ENCODE measurements at places on chromosomes 2 and 18. TPM values are rescaled to one million over a fixed set of nuclear protein-coding genes. Genes with fewer than 3 reads are reported as not detected.

DNA sequence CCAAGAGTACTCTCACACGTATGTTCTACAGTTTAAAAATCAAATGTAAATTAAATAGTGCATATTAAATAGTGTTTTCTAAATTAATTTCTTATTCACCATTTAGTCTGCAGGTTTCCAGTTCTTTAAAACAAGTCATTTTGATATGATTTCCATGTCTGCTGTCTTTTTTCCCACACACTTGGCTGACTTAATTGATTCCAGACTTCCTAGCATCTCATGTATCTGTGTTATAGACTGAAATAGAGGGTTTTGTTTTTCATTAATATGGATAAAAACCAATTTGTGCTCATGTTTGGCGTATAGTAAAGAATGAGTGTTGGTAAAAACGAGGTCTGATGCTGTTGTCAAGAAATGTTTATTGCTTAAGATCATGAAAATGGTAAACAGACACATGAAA is 104.3 kb downstream of the SRBD1 start:
- no peak for DNase-seq

DNA sequence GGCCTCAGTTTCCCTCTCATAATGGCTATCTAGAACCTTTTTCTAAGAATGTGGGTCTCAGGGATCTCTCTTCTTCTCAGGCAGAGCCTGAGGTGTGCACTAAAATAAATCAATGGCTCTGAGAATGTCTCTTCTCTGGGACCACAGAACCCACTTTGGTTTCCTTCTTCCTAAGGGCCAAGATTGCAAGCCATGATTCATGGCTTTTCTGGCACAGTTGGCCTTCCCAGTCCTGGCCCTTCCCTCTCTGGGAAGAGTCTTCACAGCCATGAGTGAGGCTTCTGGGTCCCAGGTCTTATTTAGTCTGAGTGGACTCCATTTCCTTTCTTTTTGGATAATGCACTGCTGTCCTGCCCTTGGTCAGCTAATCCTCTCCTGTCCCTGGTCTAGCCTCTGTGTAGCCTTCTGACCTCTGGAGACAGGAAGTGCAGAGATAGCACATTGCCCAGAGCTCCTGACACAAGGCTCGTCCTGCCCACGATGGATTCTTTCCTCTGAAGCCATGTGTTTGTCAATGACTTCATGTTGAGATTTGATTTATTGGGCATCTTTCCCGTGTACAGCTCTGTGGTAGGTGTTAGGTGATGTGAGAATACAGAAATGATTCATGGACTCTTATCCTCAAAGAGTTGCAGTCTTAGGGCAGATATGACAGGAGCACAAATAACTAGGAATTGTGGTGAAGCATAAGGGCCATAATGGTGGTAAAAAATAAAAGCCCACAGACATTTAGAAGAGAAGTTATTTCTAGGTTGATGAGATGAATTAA is 245.0 kb downstream of the CLIP4 start:
- no peak for DNase-seq

- no peak for DNase-seq
These were observed 365.9 kb upstream of the TRIB2 start for GRCh38 chr2:12350821-12351220.

DNA sequence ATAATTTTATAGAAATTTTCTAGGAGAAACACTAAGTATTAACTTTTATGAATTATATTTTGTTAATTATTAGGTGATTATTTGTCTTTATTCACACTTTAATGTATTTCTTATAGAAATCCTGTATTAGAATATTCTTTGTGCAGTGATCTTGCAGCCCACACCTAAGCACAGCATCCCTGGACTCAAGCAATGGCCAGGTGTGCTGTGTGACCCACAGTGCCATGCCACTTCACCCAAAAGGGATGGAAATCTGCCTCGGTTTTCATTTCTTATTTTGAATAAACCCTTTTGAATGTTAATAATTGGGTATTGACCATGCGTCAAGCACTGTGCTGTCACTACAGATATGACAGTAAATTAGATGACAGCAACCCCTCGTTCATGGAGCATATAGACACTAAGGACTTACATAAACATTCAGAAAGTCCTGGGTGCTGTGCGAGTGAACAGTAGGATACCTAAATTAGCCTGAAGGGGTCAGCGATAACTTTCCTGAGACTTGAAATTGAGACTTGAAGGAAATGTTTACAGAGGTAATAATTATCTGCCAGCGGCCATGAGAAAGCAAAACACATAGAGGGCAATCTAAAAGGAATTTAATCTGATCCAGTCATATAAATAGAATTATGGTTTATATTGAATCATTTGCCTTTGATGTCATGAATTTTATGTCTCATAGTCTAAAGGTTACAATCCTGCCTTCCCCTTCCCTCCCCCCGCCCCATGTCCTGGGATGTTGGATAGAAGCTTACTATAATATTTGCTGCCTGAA is 52.7 kb upstream of the CALCRL start:
- DNase-seq, result no peak

DNA sequence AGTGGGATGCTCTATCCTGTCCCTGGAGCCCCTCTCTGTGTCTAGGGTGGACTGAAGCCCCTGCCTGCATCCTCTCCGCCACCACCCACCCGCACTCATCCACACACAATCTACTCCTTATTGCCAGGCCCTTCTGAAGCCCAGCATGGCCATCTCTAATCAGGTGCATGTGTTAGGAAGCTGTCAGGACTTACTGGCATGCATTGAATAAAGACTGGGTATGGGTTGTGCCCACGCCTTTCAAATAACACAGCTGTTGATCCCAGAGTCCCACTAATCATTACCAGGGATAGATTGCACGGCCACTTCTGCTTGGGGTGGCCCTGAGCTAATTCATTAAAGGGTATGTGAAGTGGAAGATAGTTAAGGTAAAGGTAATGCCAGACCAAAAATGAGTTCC is 88.4 kb downstream of the CABLES1 start:
- no peak for DNase-seq

GRCh38 chr2:154194909-154195643 is 323.4 kb downstream of the GALNT13 start:
- no peak for DNase-seq

DNA sequence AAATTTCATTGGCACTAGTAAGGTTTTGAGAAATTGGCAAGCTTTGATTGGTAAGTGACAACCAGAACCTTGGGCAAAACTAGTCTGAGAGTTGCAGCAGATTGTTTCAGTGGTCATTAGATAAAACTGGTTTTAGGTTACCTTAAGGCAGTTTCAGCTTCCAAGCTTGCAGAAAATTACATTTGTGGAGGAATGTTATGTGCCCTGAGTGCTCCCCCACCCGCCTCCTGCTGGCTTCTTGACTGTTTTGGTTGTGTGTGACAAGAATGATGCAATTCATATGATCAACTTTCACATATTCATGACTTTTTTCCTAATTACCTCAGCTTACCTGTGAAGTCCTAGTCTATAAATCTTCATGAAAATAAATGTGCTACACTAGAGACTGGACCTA is 599.5 kb upstream of the ZNF804A start:
- DNase-seq, result no peak

- DNase-seq, result no peak
These were observed 107.5 kb upstream of the TEX51 start for GRCh38 chr2:126790987-126791780.

- no peak for DNase-seq
These were observed 11.8 kb downstream of the CYP27C1 start for GRCh38 chr2:127208313-127208712.

GRCh38 chr2:88188748-88189147 is 18.6 kb downstream of the THNSL2 start:
- no peak for DNase-seq

DNA sequence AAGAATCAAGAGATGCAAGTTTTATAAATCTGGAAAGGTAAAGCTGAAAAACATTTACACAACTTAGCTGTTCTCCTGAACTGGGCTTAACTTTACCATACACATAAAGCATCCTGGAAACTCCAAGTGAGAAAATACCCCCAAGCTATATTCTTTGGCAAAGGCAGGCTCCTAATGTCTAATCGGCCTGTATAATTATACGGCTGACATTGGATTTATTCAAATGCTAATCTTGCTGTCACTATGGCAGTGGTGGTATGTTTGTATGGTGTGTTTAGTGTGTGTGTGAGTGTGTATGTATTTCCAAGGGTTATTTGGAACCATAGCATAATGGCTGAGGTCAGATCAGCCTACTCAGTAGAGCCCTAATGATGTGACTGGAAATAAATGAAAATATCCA is 1031.8 kb upstream of the ZEB2 start:
- DNase-seq, result no peak

GRCh38 chr2:91974401-91975129 is 2896.7 kb upstream of the TEKT4 start:
- no peak for DNase-seq

GRCh38 chr2:216596236-216596979 is 36.8 kb upstream of the IGFBP2 start:
- DNase-seq, result no peak

- peak; percentile 9 for DNase-seq
These were observed 24.6 kb upstream of the PLB1 start for GRCh38 chr2:28471214-28471613.

DNA sequence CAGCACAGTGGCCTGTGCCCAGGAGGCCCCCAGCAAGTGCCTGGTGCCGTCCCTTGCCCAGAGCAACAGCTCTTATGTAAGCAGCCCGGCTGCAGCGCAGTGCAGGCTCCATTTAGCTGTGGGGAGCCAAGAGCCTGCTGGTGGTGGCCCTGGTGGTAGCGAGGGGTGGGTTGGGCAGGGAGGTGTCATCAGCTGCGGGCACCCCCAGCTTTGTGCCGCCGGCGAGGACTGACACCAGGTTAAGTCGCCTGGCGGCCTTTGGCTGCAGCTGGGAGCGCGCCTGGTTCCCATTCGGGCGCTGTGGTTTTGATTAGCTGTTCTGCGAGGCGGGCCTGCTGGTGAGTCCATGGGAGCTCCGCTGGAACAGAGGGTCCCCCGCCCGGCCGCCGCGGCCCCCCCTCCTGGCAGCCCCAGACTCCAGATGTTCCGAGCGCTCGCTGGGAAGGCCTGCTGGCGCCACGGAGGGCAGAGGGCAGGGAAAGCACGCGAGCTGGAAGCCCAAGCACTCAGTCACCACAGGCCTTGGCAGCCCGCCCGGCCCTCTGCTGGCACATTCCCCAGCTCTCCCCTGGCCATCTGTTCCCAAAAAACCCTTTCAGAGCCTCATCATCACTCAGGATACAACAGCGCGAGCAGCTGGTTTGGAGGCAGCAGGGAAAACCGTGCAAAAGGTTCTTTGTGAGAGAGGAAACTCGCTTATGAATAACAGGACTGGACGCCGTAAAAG is 18.4 kb downstream of the ATOH8 start:
- no peak for DNase-seq

DNA sequence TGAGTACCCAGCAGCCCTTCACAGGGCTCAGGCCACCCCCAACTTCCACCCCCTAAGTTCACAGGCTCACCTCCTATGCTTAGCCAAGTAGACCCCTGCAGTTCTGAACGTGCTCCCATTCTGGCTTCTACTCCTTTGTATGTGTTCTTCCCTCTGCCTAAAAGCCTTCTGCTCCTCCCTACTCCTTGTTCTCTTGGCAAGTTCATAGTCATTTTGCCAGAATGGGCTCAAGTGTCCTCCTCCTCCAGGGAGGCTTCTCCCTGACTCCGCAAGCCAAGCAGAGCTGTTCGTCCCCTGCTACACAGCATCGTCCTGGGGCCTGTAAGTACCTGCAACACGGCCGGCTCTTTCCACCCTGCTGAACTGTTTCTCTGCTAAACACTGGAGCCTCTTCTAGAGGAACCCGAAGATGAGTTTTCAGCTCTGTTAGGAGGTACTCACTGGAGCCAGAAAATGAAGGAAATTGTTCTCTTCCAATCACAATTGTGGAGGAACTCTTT is 14.6 kb upstream of the CETN1 start:
- no peak for DNase-seq

Gene LDAH
- 38.7 TPM for total RNA-seq

Gene LYPD1
- total RNA-seq, result not detected

Gene AOX1
- total RNA-seq, result 1.1 TPM

Gene GKN2
- total RNA-seq, result not detected

Gene TMEM247
- not detected for total RNA-seq

Gene DAPL1
- total RNA-seq, result not detected

Data from activated CD4-positive, alpha-beta memory T cell treated with anti-CD3 and anti-CD28 coated beads for 36 hours (primary cell).